ENCODE measurements at places on chromosomes 7 and 10.
A peak's percentile ranks its signal among the peaks of the same experiment; 100 is the strongest.

DNA sequence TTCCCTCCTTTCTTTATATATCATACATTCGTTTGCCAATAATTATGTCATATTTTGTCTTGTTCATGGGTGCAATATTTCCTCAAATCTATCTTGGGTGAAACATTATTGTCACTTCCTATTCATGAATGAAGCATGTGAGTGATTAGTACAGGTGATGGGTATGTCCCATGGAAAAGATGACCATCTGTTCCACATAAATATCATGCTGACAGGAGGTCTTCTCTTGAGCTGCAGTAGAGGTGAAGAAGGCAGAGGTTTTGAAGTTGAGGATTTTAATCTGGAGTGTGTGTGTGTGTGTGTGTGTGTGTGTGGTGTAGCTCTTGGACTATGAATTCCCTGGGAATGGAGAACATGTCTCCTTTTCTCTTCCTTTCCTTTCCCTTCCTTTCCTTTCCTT, 350.5 kb upstream of the CHRM2 start:
- DNase-seq, result no peak

GRCh38 chr7:139598642-139599041, 75.2 kb downstream of the CLEC2L start:
- no peak for DNase-seq

GRCh38 chr10:70201105-70201504, 30.8 kb upstream of the SAR1A start:
- no peak for DNase-seq

DNA sequence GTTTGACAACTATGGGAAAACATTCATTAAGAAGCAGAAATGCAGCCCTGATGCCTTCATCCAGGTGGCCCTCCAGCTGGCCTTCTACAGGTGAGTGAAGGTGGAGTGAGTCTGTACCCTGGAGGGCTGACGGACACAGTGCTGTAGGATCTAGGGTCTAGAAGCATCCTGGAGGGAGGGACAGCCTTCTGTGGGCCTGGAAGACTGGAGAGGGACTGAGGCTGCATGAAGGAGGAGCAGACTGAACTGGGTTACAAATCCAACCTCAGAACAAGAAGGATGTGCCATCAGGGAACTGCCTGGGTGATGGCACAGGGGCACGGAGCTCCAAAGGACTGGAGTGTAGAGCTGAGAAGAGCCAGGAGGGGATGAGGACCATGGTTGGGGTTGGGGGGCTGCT, 27.5 kb upstream of the C10orf53 start:
- no peak for DNase-seq

DNA sequence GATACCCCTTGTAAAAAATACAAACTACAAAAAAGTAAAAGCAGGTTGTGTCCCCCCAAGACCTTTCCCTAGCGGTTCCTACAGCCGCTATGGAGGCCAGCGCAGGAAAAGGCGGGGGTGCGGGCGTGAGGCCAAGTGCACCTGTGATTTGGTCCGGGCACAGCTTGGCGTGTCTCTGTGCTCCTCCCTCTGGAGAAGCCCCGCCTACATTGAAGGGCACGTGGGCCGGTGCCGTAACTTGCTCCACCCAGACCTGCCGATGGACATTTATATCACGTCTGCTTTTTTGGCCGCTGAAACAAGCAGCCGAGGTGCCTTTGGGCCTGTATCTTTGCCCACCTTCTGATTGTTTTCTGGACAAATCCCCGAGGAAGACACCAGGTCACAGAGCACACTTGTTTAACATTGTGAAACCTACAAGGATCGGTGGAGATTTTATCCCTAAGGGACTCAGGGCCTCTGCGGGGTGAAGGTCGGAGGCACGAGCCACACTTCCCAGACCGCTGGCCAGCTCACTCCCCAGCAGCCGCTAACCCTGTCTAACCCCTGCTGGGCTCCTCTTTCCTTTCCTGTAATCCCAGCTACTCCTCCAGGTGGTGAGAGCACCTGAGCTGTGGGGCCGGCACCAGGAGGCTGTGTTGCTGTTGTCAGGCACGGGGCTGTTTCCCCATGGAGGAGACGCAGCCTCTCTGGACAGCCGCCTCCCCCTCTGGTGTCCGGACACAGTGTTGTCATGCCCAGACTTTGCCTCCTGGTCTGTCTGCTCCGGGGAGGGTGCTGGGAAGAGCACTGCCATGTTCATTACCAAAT, 18.8 kb upstream of the INPP5A start:
- peak; percentile 92 for DNase-seq

DNA sequence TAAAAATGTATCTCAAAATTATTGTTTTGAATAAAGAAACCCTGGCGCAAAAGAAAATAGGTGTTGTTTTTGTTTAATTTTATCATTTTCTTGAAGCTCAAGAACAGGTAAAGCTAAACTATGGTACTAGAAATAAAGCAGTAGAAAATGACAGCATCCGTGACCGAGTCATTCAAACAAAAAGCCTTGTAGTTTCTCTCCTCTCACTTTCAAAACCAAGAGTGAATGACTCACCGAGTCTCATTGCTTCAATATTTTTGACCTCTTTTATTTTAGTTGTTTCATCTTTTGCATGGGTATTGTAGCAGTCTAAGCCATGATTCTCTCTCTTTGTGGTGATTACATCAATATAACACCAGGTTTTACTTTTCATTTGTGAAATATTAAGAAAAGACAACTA, 396.5 kb downstream of the POM121L12 start:
- no peak for DNase-seq
